ENCODE measurements at places on chromosomes 12 and 14.

DNA sequence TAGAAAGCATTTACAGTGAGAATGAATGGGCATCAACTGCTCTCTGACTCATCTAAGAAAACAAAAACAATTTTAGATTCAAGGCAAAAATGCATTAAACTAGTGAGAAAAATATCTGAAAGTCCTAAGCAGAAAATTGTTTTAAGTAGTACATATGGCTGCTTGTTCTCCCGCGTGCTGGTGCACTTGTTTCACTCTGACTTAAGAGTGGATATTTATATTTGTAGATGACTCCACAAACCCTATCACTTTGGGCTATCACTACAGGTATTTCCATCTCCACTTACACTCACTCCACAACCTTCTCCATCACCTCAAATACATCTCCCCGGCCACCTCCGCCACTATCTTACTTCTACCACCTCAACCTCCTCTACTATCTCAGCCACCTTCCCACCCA, 253.9 kb upstream of the EGLN3 start:
- DNase-seq, result no peak

GRCh38 chr12:130183585-130184370, 21.5 kb downstream of the FZD10 start:
- no peak for DNase-seq

DNA sequence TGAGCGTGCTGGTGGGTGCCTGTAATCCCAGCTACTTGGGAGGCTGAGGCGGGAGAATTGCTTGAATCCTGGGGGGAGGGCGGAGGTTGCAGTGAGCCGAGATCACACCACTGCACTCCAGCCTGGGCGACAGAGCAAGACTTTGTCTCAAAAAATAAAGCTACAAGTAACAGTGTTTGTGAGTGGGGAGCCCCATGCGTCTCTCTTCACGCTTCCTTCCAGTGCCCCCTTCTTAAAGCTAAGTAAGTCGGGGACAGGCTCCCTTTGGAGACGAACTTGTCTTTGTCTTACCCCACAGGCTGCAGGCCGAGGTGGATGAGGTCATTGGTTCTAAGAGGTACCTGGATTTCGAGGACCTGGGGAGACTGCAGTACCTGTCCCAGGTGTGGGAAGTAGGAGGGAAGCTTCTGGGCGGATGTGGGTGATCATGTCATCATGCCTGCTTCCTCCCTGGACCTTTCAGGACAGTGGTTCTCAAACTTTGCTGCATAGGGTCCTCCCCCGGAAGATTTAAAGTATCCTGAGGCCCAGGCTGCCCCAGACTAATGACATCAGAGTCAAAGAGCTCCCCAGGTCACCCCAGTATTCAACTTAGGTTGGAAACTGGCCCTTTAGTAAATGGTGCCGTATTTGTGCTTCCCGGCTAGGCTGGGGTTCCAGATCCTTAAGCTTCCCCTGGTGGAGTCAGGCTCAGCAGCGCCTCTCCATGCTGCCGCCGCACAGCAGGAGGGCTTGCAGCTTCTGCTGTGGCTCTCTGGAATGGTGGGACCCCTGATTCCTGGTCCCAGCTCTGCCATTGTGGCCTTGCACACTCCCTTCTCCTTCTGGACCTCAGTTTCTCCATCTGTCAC, 37.1 kb downstream of the CYP46A1 start:
- no peak for DNase-seq

- no peak for DNase-seq
These were observed 93.4 kb downstream of the ADGRD1 start for GRCh38 chr12:131046813-131047788.

- no peak for DNase-seq
These were observed 22.1 kb downstream of the ZFP36L1 start for GRCh38 chr14:68770553-68771286.

DNA sequence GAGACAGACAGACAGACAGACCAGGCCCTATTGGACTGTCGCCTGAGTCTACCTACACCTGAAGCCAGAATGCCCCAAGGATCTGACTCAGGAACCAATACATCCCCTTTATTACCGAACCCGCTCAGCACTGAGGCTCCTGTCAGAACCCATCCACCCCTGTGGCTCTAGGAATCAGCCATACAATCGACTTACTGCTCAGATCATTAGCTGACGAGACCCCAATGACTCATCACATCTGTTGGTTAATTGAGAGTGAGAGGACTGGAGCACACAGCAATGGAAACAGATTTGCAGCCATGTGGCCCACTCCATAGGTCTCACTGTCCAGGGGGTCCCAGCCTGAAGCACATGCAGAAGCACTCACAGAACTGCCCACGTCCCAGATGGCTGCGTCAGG, 15.2 kb downstream of the ITPK1 start:
- DNase-seq, result no peak

DNA sequence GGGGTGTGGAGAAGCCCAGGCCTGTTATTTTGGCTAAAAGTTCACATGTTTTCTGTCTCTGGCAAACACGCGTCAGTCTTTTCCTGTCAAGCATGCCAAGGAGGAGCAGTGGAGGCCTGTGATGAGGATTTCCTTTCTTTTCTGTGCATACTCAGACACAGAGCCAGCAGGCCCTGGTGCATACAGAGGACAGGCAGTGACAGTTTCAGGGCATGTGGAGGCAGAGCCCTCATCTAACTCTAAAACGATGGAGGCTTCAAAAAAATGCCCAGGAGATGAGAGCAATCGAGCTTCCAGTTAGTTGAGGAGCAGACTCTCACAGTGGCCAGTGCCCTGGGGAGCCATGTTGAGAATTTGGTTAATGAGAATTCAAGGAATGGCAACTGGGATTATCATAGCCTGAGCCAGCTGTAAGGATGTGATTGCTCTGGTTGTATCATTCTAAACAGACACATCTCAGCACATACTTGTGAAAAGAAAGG, 66.5 kb downstream of the TRAFD1 start:
- DNase-seq, result no peak

- DNase-seq, result no peak
These were observed 287.3 kb downstream of the NAV3 start for GRCh38 chr12:78118036-78118435.

DNA sequence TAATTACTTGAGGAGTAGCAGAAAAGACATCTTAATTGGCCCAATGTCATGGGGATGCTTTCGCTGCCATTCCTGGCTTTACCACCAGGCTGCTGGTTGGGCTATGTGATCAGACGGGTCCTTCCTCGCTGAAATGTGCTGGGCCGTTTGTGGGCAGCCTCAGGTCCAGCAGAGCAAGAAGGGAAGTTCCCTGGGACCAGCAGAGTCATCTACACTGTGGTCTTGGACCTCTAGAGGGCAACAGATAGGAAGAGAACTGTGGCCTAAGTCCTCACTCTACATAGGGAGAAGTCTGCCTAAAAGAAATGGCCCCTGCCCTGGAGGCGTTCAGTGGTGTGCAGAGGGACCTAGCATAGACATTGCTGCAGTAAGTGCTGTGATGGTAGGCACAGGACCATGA, 10.9 kb downstream of the EVL start:
- DNase-seq, result no peak

- DNase-seq, result no peak
These were observed 574.3 kb downstream of the KCNH5 start for GRCh38 chr14:62470935-62471334.

DNA sequence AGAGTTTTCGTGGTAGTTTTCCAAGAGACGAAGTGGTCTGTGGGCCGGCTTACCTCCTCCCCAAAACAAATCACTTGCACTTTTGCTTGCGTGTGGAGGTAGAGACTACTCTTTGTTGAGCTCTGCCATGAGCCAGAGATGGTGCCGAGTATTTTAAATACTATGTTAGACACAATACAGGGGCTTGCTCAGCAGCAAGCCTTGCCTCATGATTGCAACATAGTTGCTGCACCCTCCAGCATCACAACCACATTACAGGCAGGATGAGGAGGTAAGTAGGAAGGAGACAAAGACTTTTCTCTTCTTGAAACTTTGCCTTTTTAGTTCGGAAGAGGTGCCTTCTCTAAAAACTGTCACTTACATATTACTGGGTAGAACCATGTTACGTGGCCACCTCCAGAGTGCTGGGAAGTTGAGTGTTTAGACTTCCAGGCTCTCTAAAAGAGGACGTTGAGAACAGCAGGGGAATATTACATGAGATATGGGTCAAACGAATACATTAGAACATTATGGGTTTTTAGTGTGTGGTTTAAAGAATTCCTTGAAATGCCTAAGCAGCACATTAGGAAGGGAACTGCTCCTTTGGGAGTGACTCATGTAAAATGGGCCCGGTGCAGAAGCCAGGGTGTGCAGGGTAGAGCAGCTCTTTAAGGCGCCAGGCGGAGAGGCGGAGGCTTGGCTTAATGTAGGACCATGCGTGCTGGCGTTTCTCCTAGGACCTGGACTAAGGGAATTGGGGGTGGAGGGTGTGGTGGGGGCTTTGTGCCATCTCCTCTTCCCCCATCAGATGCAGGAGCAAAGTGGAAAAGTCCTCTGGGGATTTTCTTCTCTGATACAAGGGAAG, 110.6 kb upstream of the PRMT8 start:
- DNase-seq, result no peak

DNA sequence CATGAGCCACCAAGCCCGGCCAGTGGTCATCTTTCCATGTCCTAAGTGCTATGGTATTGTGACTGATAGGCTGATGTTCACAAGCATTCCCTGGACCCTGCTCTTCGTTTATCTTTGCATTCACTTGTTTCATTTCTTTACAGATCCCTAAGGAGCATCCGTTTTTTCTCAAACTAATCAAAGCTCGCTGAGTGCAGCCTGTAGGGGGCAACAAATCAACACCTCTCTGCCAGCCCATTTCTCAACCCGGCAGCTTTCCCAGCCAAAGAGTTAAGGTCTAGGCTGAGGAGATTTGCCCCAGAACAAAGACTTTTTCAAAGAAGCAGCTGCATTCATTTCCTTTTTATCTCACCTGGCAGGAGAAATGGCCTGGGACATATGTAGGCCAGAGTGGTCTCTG, 12.1 kb downstream of the SIRT4 start:
- DNase-seq, result no peak

DNA sequence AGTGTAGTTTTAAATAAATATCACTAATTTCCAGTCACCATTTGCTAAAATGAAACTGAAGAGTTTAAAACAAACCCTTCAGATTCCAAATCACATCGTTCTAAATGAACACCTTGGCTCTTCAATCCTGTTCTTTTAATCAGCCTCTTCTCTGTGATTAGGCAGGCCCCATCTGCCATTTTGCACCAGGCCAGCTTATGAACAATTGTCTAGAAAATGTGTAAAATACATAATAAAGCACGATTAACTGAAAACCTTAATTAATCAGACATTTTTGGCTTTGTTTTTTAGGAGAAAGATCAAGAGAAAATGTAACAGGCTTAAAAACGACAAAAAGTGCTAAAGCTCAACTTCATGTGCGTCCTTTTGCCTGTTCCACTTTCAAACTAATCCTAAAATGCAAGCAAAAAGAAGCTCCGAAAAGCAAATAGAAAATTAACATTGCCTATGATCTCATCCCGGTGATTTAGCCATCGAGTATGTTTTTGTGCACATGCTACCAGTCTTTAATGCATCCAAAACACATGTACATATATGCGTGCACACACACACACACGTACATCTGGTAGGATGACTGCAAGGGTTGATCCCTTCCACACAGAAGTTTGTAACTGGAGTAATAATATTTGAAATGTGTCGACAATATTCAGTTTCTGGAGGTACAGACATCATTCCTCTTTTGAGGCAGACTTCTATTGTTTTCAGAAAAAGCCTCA, 288.6 kb downstream of the FOXN3 start:
- no peak for DNase-seq

- no peak for DNase-seq
These were observed 216.5 kb downstream of the PHLDA1 start for GRCh38 chr12:75814851-75815754.

DNA sequence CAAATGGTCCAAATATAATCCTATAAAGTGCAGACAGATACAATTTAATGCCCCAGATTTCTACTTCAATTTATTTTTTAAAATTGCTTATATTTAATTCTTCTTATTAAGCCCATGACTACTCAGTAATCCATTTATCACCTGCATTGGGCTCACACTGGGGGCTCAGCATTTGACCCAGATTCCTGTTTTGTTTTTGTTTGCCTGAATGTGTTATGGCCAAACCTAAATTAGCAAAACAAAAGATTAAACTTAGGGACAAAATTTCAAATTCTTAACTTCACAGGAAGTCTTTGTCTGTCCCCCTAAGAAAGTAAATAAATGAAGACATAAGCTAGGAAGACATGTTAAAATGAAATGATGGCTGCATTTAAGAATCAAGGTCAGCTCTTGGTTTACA, 322.3 kb downstream of the RMST start:
- DNase-seq, result no peak

DNA sequence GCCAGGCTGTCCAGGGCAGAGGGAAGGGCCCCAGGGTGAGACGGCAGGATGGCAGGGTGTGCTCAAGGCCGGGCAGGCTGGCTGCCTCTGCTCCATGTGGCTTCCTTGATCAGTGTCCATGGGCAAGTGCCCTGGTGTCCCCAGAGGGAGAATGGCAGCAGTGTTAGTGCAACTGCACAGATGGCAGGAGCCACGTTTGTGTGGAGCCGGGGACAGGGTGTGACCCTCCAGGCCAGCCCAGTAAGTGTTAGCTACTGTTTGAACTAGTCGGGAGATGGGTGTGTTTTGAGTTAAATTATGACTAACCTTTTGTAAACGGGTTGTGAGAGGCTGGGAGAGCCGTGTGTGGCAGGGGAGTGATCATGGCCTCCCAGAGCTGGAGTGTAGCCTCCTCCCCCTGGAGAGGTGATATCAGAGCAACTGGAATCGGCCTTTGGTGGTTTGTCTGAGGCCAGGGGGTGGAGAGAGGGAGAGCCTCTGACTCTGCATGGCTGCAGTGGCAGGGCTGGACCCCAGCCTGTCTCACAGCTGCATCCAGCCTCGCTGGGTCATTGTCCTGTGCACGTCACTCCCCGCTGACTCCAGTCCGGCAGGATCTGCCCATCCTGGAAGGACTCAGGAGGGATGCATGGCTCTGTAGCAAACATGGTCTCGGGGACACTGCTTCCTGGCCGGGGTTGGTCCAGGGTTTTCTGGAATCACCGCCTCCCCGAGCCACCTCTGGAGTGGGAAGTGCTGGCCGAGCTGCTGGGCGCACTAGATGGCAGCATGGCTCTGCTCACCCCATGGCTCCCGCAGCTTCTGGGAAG, 27.8 kb downstream of the AACS start:
- no peak for DNase-seq

Measured in stimulated activated CD8-positive, alpha-beta memory T cell treated with anti-CD3 and anti-CD28 coated beads, Interleukin-15, amount 100 ng/mL, for 48 hours (primary cell).